ENCODE measurements at places on chromosomes 12 and 14.

- no peak for DNase-seq
Observed at GRCh38 chr14:33730156-33730555, 220.7 kb downstream of the EGLN3 start.

DNA sequence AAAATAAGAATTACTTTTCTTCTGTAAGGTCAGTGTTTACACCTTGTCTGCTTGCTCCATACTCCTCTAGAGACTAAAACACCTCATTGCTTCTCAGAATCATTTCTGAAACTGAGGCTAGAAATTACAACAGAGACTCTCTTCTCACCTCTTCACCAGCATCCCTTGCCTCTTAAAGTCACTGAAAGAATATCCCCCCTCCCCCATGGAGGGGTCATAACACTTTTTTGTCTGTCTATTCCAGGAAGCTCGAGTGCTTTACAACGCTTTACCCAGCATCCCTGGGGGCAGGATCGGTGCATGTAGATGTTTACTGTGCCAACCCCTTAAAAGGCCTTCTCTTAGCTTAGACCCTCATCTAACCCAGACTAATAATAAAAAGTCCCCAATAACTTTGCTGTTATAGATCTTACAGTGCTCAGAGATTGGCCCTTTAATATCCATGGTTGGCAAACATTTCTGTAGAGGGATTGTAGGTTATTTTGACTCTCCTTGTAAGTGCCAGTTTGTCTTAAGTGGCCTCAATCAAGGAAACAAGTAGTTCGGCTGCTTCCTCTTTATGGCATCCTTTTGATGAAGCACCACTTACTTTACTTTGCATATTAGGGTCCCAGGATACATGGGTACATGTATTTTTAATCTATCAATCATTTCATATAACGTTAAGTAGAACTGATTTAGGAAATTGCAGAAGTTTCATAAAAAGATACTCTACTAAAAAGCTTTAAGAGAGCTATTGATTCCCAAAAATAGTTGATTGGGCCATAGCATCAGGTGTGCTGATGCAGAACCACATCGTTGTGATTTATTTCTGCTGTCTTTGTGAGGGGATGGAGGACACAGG lies 29.3 kb downstream of the PRKCH start:
- no peak for DNase-seq

DNA sequence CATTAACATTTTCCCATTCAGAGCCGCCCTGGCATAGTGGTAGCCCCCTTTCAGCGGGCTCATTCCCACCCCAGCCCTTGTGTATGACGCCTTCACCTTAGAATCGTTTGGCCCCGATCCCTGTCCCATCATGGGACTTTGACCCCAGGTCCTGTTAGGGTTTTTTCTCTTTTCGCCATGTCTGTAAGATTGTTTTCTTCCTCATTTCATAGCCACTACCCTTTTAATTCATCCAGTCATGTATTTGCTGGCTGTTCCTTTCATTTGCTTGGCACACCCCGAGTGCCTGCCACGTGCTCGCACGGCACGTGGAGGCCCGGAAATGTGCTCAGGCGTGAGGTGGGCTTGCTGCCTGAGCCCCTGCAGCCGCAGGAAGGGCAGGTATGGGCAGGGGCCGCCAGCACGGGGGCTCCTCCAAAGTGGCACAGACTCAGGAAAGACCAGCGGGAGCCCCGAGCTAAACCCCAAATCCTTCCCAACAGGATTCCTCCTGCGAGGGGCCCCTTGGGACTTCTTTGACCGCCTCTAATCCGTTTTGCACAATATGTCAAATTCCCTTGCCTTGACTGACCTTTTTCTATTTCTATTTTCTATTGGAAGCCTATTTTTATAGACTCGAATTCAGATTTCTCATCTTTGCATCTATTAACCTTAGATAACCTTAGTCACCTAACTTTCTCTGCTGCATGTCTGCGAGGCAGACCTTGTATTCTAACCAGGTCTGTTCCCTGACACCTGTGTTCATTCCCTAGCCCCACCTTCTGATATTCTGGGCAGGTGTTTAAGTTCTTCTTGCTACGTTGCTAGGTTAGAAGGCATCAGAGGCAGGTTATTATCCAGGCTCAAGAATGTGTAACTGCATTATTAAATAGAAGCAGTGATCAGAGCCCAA lies 114.8 kb downstream of the EML1 start:
- no peak for DNase-seq

DNA sequence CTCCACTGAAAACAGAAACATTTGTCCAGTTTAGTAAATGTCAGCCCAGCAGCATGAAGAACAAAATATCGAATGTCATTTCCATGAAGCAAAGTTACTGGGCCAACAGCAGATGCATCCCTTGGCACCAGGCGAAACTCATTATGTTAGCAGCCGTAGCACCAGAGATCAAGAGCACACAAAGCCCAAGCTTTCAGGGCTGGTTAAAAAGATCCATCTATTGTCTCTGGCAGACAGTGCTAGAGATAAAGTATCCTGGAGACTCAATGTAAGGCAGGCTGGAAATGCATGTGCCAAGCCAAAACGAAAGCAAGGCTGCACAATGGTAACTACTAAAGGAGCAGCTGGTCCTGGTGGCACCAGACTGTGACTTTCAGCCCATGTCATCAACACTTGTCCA lies 120.3 kb upstream of the PLEKHG7 start:
- DNase-seq, result no peak

GRCh38 chr14:101125313-101125712 lies 221.8 kb upstream of the RTL1 start:
- no peak for DNase-seq
